Mesothelial cell of epicardium (in vitro differentiated cells): ENCODE measurements at places on chromosomes 7 and 10. TPM values are rescaled to one million over a fixed set of nuclear protein-coding genes. Genes with fewer than 3 reads are reported as not detected.

GRCh38 chr10:15585303-15585715, 134.4 kb downstream of the ITGA8 start:
- no peaks in the 10 kb centered on the region for H3K27me3 ChIP-seq
- no peak overlapping the region for H3K4me3 ChIP-seq
- H3K4me1 ChIP-seq, result peaks cover 6% of the 10 kb centered on the region

DNA sequence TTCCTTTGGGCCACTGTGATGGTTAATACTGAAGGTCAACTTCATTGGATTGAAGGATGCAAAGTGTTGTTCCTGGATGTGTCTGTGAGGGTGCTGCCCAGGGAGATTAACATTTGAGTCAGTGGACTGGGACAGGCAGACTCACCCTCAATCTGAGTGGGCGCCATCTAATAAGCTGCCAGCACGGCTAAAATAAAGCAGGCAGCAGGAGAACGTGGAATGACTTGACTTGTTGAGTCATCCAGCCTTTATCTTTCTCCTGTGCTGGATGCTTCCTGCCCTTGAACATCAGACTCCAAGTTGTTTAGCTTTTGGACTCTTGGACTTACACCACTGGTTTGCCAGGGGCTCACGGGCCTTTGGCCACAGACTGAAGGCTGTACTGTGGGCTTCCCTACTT, 1046.9 kb downstream of the TYW1 start:
- peaks cover 10% of the 10 kb centered on the region for H3K4me1 ChIP-seq
- no peak for DNase-seq
- H3K27ac ChIP-seq, result no peak overlapping the region

GRCh38 chr10:14749070-14749809, 25.5 kb downstream of the FAM107B start:
- H3K27ac ChIP-seq, result no peak overlapping the region
- H3K4me3 ChIP-seq, result no peak overlapping the region
- peaks cover 10% of the 10 kb centered on the region for H3K4me1 ChIP-seq
- DNase-seq, result no peak

- DNase-seq, result no peak
- H3K4me3 ChIP-seq, result no peak overlapping the region
- H3K27me3 ChIP-seq, result no peaks in the 10 kb centered on the region
- H3K27ac ChIP-seq, result no peak overlapping the region
- H3K4me1 ChIP-seq, result peaks cover 11% of the 10 kb centered on the region
These were observed 347.1 kb upstream of the NRP1 start for GRCh38 chr10:33681595-33681994.

- H3K36me3 ChIP-seq, result no peaks in the 10 kb centered on the region
- peaks cover 10% of the 10 kb centered on the region for H3K27me3 ChIP-seq
- peaks cover 4% of the 10 kb centered on the region for H3K4me1 ChIP-seq
- H3K27ac ChIP-seq, result no peak overlapping the region
- H3K4me3 ChIP-seq, result no peak overlapping the region
These were observed 23.7 kb upstream of the LIMK1 start for GRCh38 chr7:74059681-74060588.

DNA sequence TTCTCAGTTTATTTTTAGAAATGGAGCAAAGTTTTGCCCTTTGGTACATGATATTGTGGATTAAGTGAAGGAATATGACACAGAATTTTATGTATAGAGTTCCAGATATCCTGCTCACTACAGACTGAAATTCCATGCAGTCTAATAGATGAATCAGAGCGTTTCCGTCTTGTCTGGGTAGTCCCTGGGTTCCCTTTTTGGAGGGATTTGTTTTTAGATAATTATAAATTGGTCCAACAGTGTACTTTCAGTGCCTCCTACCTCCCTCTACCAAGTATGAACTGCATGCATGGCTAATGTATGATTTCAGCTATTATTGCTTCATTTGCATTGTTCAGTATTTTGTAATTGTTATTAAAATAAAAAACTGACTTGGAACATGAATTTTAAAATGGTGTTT, 74.4 kb downstream of the SEPTIN7 start:
- peaks cover 17% of the 10 kb centered on the region for H3K4me1 ChIP-seq
- peaks cover 12% of the 10 kb centered on the region for H3K36me3 ChIP-seq
- H3K4me3 ChIP-seq, result no peak overlapping the region
- peak overlapping the region; percentile 59 for H3K27ac ChIP-seq
- no peak for DNase-seq

DNA sequence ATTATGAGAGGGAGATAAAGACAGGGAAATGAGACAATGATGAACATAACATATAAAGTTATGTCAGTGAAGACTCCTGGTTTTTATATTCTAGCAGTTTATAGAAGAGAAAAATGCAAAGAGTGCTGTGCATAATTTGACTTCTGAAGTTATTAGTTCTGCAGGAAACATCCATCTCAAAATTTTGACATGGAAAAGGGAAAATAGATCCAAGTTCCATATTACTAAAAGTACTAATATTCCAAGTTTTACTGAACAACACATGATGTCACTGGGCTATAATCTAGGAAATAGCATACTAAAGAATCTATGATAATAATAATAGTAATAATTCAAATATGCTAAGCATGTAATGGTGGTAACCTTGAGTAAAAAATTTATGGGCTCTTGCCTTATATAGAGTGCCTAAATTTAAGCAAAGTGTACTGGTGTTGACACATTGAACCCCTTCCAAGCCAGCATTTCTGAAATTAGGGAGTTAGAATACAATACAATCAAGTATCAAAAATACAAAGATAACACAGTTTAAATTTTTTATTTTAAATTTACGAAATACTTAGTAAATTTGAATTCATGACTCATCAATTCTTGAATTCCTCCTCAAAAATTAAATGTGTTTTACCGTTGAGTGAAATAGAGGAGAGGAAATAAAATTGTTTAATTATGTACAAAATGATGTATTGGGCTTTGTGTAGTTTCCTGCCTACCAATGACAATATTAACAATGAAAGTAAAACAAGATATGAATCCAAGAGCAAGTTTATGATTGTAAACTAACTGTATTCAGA, 102.8 kb upstream of the KCND2 start:
- H3K27ac ChIP-seq, result no peak overlapping the region
- H3K36me3 ChIP-seq, result no peaks in the 10 kb centered on the region
- peaks cover 14% of the 10 kb centered on the region for H3K4me1 ChIP-seq
- no peak for DNase-seq

DNA sequence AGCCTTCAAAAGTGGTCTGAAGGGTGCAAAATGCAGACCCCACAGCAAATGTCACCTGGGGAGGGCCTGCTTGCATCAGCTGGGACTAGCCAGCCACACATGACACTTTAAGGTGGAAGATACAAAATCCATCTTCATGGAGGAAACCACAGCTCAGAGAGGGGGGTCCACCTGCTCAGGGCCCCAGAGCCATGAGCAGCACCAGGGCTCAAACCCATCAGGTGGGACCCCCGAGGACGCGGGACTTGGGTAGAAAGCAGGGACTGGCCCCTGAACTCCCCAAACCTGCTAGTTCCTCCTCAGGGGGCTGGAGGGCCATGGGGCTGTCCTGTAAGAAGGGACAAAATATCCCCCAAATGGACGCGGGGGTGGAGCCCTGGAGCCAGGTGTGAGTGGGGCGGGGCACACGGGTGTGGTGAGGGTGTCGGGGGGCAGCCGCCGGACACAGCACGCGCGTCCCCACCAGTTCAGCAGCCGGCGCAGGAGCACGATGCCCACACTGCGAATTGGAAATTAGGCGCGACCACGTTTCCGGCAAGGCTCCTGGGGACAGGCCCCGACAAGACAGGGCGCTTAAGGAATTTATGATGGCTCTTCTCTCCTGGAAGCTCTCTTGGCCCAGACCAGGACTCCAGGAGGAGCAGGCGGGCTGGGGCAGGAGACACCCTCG, 8.0 kb downstream of the PDGFA start:
- H3K36me3 ChIP-seq, result no peaks in the 10 kb centered on the region
- DNase-seq, result no peak
- H3K4me3 ChIP-seq, result no peak overlapping the region
- peaks cover 32% of the 10 kb centered on the region for H3K4me1 ChIP-seq
- H3K27me3 ChIP-seq, result peaks cover 2% of the 10 kb centered on the region

- DNase-seq, result no peak
- peaks cover 30% of the 10 kb centered on the region for H3K36me3 ChIP-seq
- H3K4me3 ChIP-seq, result no peak overlapping the region
- H3K27me3 ChIP-seq, result no peaks in the 10 kb centered on the region
- H3K27ac ChIP-seq, result no peak overlapping the region
- H3K4me1 ChIP-seq, result peaks cover 4% of the 10 kb centered on the region
These were observed 15.4 kb downstream of the BBIP1 start for GRCh38 chr10:110903280-110904278.

DNA sequence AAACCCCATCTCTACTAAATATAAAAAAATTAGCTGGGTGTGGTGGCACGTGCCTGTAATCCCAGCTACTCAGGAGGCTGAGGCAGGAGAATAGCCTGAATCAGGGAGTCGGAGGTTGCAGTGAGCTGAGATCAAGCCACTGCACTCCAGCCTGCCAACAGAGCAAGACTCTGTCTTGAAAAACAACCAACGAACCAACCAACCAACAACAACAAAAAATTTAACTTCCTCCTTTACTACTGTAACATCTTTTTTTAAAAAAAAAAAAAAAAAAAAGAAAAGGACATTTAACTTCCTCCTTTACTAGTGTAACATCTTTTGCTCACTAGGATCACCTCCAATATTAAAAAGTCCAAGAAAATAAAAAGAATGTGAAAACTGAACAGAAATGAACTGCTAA, 92.3 kb upstream of the TMEM168 start:
- no peak overlapping the region for H3K4me3 ChIP-seq
- peaks cover 26% of the 10 kb centered on the region for H3K36me3 ChIP-seq
- DNase-seq, result no peak
- peaks cover 14% of the 10 kb centered on the region for H3K4me1 ChIP-seq
- peak overlapping the region; percentile 84 for H3K27ac ChIP-seq
- no peaks in the 10 kb centered on the region for H3K27me3 ChIP-seq

The FAM3C gene
- 76.4 to 82.7 TPM (median 78.2 TPM) in 3 replicates for total RNA-seq

The ADGRA1 gene
- not detected in 3 replicates for total RNA-seq

The PNLIPRP2 gene
- total RNA-seq, result not detected in 3 replicates
